ENCODE measurements at places on chromosomes 13 and 19. TPM values are rescaled to one million over a fixed set of nuclear protein-coding genes. Genes with fewer than 3 reads are reported as not detected.

The CEACAM21 gene
- not detected for total RNA-seq

The THSD8 gene
- total RNA-seq: not detected

The ADPRHL1 gene
- 0.64 TPM for total RNA-seq

The APOC1 gene
- total RNA-seq: 4.3 TPM

The TLE2 gene
- total RNA-seq: 1.4 TPM

The NPHS1 gene
- total RNA-seq: not detected

All from tracheal epithelial cell (primary cell).